Esophagus muscularis mucosa (tissue), 4 donors: ENCODE measurements at places on chromosomes 12 and 14. TPM values are rescaled to one million over a fixed set of nuclear protein-coding genes. Genes with fewer than 3 reads are reported as not detected.

PMCH gene
- total RNA-seq: not detected

ACOT6 gene
- not detected for total RNA-seq

GMPR2 gene
- total RNA-seq: 53.2 TPM

CDCA3 gene
- total RNA-seq: 2.9 TPM

LDHB gene
- total RNA-seq: 341 TPM

EPS8 gene
- 54.4 TPM for total RNA-seq

GRCh38 chr12:46487567-46488131 lies 115.1 kb upstream of the SLC38A2 start:
- no peak for DNase-seq
- H3K4me3 ChIP-seq: no peak overlapping the region
- no peaks in the 10 kb centered on the region for H3K36me3 ChIP-seq
- H3K27ac ChIP-seq: no peak overlapping the region
- H3K27me3 ChIP-seq: no peaks in the 10 kb centered on the region

GRCh38 chr12:43221216-43221615 lies 330.8 kb downstream of the ADAMTS20 start:
- DNase-seq: no peak
- no peaks in the 10 kb centered on the region for H3K4me1 ChIP-seq
- H3K36me3 ChIP-seq: no peaks in the 10 kb centered on the region
- no peaks in the 10 kb centered on the region for H3K27me3 ChIP-seq
- H3K4me3 ChIP-seq: no peak overlapping the region
- no peak overlapping the region for H3K27ac ChIP-seq

- H3K36me3 ChIP-seq: peaks cover 21% of the 10 kb centered on the region
- no peak for DNase-seq
- no peak overlapping the region for H3K4me3 ChIP-seq
- H3K27ac ChIP-seq: peak overlapping the region; percentile 11
Measured at GRCh38 chr14:88614218-88614907, 51.5 kb downstream of the ZC3H14 start.

- H3K4me3 ChIP-seq: no peak overlapping the region
- no peaks in the 10 kb centered on the region for H3K27me3 ChIP-seq
- H3K4me1 ChIP-seq: peaks cover 62% of the 10 kb centered on the region
- DNase-seq: no peak
- H3K27ac ChIP-seq: peak overlapping the region; percentile 66
- no peaks in the 10 kb centered on the region for H3K36me3 ChIP-seq
Measured at GRCh38 chr12:6345319-6346091, 3.6 kb upstream of the TNFRSF1A start.

- no peaks in the 10 kb centered on the region for H3K36me3 ChIP-seq
- H3K4me1 ChIP-seq: peaks cover 14% of the 10 kb centered on the region
- H3K27me3 ChIP-seq: no peaks in the 10 kb centered on the region
- H3K27ac ChIP-seq: no peak overlapping the region
- DNase-seq: no peak
Measured at GRCh38 chr14:39488600-39488999, 56.4 kb upstream of the FBXO33 start.

- no peaks in the 10 kb centered on the region for H3K4me1 ChIP-seq
- DNase-seq: peak; percentile 57
- H3K36me3 ChIP-seq: no peaks in the 10 kb centered on the region
- peaks cover 3% of the 10 kb centered on the region for H3K27me3 ChIP-seq
- H3K4me3 ChIP-seq: no peak overlapping the region
Measured at GRCh38 chr14:81256289-81256960, 35.7 kb upstream of the GTF2A1 start.

DNA sequence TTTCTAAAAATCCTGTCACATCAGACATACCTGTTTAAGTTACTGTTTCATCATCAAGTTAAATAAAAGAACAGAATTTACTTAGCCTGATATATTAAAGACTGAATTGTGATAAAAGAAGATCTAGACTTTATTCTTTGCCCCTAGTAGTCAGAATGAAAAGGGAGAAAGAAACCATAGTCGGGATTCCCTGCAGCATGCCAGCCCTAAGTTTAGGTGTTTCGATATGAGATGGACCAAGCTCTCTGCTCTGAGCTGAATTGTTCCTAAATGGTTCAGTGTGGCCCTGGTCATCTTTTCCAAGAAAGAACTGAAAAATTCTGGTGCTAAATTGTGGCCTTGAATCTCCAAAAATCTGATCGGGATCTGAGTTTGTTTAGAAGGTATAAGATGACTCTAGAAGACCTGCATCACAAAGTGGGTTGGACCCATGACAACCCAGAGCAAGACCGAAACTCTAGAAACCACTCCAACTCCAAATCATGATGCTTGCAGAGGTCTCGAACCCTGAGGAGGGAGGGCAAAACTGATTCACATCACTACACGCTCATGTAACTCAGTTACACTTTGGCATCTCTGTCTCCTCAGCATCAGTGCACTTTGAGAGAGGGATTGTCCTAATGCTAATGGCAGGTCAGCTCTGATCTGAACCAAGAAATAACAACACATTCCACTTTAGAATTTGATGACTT lies 15.7 kb downstream of the PTGER2 start:
- no peak overlapping the region for H3K4me3 ChIP-seq
- H3K27ac ChIP-seq: no peak overlapping the region
- no peaks in the 10 kb centered on the region for H3K36me3 ChIP-seq

GRCh38 chr14:34344318-34344717 lies 117.7 kb downstream of the SPTSSA start:
- no peaks in the 10 kb centered on the region for H3K4me1 ChIP-seq
- H3K27me3 ChIP-seq: no peaks in the 10 kb centered on the region
- no peak for DNase-seq
- H3K36me3 ChIP-seq: no peaks in the 10 kb centered on the region

- H3K27me3 ChIP-seq: no peaks in the 10 kb centered on the region
- no peak for DNase-seq
- no peaks in the 10 kb centered on the region for H3K4me1 ChIP-seq
- H3K4me3 ChIP-seq: no peak overlapping the region
- H3K27ac ChIP-seq: no peak overlapping the region
Measured at GRCh38 chr12:128399253-128399652, 132.3 kb downstream of the TMEM132C start.

GRCh38 chr14:105069871-105070759 lies 4.9 kb upstream of the GPR132 start:
- peak overlapping the region; percentile 8 for H3K27ac ChIP-seq
- DNase-seq: no peak
- H3K4me1 ChIP-seq: peaks cover 12% of the 10 kb centered on the region
- H3K4me3 ChIP-seq: no peak overlapping the region
- no peaks in the 10 kb centered on the region for H3K36me3 ChIP-seq

DNA sequence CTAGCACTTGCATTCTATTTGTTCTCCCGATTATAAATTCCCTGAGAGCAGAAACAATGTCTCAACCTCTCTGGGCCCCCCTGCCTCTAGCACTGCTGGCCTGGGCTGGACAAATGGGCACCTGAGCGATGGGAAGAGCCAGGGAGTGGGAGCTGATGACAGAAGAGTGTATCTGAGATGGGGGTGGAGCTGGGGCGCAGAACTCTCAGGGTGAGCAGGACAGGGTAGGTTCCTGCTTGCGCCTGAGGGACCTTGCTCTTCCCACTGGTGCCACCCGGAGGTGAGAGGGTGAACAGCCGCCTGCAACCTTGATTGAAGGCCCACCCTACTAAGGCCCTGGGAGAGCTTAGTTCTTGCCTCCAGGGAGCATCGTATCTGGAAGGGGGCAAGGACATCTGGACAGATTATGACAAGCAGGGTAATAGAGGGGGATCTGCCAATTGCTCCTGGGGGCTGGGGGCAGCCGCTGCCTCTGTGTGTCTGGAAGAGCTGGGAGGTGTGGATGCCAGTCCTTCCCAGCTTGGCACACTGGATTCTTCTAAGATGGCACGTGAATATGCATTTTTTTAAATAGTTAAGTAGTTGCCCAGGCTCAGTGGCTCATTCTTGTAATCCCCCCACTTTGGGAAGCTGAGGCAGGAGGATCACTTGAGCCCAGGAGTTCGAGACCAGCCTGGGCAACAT lies 43.0 kb upstream of the TSPAN9 start:
- H3K4me3 ChIP-seq: no peak overlapping the region
- peaks cover 27% of the 10 kb centered on the region for H3K4me1 ChIP-seq
- H3K36me3 ChIP-seq: peaks cover 29% of the 10 kb centered on the region
- H3K27ac ChIP-seq: no peak overlapping the region

DNA sequence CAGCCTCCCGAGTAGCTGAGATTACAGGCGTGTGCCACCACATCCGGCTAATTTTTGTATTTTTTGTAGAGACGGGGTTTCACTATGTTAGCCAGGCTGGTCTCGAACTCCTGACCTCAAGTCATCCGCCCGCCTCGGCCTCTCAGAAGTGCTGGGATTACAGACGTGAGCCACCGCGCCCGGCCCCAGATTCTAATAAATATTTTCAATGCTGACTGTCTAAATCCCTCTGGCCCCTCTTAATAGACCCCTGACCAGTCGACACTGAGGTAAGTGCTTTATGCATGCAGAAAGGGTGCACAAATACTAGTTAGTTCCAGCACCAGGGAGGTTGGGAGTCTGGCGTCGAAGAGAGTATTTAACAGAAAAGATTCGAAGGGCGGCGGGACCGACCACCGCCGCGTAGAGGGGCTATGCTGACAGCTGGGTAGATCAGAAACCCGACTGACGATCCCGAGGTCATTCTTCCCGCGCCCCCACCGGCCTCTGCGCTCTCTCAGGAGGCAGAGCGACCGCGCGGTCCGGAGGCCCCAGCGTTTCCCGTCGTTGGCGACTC lies 1.1 kb upstream of the SPATS2 start:
- H3K27me3 ChIP-seq: no peaks in the 10 kb centered on the region
- no peaks in the 10 kb centered on the region for H3K36me3 ChIP-seq
- peaks cover 29% of the 10 kb centered on the region for H3K4me1 ChIP-seq
- peak overlapping the region; percentile 88 for H3K4me3 ChIP-seq
- no peak for DNase-seq
- H3K27ac ChIP-seq: peak overlapping the region; percentile 95

DNA sequence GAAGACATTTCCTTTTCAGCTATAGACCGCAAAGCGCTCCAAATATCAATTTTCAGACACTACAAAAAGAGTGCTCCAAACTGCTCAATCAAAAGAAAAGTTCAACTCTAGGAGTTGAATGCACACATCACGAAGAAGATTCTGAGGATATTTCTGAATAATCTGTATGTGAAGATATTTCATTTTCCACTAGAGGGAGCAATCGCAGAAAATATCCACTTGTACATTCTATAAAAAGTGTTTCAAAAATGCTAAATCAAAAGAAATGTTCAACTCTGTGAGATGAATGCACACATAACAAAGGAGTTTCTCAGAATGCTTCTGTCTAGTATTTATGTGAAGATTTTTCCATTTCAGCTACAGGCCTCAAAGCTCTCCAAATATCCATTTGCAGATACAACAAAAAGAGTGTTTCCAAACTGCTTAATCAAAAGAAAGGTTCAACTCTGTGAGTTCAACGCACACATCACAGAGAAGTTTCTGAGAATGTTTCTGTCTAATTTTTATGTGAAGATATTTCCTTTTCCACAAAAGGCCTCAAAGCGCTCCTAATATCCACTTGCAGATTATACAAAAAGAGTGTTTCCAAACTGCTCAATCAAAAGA lies 643.8 kb upstream of the ALG10B start:
- H3K36me3 ChIP-seq: no peaks in the 10 kb centered on the region
- no peaks in the 10 kb centered on the region for H3K4me1 ChIP-seq
- DNase-seq: no peak
- H3K27me3 ChIP-seq: no peaks in the 10 kb centered on the region
- H3K27ac ChIP-seq: no peak overlapping the region

GRCh38 chr12:54740882-54741281 lies 92.7 kb upstream of the DCD start:
- no peak overlapping the region for H3K4me3 ChIP-seq
- no peaks in the 10 kb centered on the region for H3K36me3 ChIP-seq
- no peaks in the 10 kb centered on the region for H3K4me1 ChIP-seq
- no peaks in the 10 kb centered on the region for H3K27me3 ChIP-seq

DNA sequence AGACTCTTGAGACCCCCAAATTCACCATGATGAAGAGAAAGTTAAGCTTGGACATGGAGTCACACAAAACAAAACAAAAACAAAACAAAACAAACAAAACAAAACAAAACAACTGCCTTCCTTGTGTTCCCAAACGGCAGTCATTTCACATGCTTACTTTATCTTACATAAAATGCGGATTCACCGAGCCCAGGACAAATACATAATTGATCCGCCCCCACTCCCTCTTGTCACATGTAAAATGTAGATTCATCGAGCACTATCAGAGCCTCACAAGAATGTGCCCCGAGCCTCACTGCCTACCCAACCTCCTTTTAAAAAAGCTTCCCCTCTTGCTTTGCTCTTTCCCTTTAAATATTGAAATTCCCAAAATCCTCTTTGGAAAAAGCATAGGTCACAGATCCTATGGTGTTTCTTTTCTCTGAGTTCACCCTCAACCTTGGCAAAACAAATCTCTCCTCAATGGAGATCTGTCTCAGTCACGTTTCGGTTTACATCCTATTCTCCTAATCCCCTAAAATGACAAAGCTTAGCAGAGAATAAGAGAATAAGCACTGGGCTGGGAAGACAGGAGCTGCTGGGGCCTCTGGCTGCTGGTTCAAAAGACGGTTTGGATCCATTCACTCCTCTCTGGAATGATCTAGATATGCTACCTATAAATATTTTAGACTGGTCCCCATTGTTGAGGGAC lies 83.7 kb downstream of the NINJ2 start:
- no peaks in the 10 kb centered on the region for H3K36me3 ChIP-seq
- no peak overlapping the region for H3K27ac ChIP-seq
- no peak for DNase-seq
- H3K4me3 ChIP-seq: no peak overlapping the region

DNA sequence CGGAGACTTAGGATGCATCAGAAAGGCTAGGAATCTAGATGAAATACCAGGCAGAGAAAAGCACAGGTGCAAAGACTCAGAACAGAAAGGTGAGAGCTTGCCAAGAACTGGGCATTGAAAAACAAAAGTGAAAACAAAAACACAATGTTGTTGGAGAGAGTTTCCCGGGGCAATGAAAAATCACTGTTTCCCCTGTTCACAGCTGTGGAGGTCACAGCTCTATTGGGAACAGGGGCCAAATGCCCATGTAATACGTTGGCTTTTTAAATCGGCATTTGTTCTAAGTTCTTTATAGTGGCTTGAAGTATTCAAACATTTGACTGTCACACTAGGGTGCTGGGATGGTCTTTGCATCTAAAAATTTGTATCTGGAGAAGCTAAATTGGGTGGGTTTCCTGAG lies 108.3 kb downstream of the SLC15A4 start:
- no peak overlapping the region for H3K4me3 ChIP-seq
- no peaks in the 10 kb centered on the region for H3K36me3 ChIP-seq
- H3K4me1 ChIP-seq: no peaks in the 10 kb centered on the region

GRCh38 chr12:120661432-120661831 lies 21.0 kb downstream of the CABP1 start:
- no peak for DNase-seq
- no peak overlapping the region for H3K4me3 ChIP-seq
- no peaks in the 10 kb centered on the region for H3K4me1 ChIP-seq
- H3K27me3 ChIP-seq: no peaks in the 10 kb centered on the region
